ENCODE measurements at places on chromosomes 4 and X.
A peak's percentile ranks its signal among the peaks of the same experiment; 100 is the strongest.

- H3K4me3 ChIP-seq: no peak overlapping the region
- peaks cover 8% of the 10 kb centered on the region for H3K4me1 ChIP-seq
- no peak overlapping the region for H3K27ac ChIP-seq
- no peaks in the 10 kb centered on the region for H3K36me3 ChIP-seq
- DNase-seq: no peak
- H3K27me3 ChIP-seq: no peaks in the 10 kb centered on the region
These were observed 33.9 kb upstream of the SLC9A7 start for GRCh38 chrX:46792810-46793188.

GRCh38 chr4:79198951-79199587 is 126.8 kb downstream of the NAA11 start:
- no peaks in the 10 kb centered on the region for H3K4me1 ChIP-seq
- no peak overlapping the region for H3K27ac ChIP-seq
- no peaks in the 10 kb centered on the region for H3K36me3 ChIP-seq
- H3K4me3 ChIP-seq: no peak overlapping the region

GRCh38 chr4:93827272-93827947 is 1.1 kb upstream of the ATOH1 start:
- no peaks in the 10 kb centered on the region for H3K36me3 ChIP-seq
- no peaks in the 10 kb centered on the region for H3K4me1 ChIP-seq
- DNase-seq: no peak
- H3K27me3 ChIP-seq: peaks cover 11% of the 10 kb centered on the region
- H3K27ac ChIP-seq: no peak overlapping the region

DNA sequence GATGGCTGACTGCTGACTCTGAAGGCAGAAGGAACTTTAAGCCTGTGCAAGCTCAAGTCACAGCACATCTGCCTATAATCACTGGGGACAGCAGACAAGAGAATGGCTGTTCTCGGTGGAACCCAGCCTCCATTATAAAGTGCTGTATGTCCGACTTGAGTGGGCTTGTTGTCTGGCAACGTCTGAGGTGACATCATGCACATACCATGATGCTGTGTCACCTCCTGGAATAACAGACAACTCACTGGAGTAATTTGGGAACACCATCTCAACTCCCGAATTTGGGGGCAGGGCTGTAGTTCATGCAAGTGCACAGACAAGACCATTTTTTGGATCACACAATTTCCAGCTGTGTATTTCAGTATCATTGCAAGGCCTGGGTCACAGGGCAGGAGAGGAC is 59.8 kb upstream of the GPM6B start:
- no peaks in the 10 kb centered on the region for H3K36me3 ChIP-seq
- no peak overlapping the region for H3K27ac ChIP-seq
- no peaks in the 10 kb centered on the region for H3K27me3 ChIP-seq
- no peak overlapping the region for H3K4me3 ChIP-seq
- DNase-seq: no peak

DNA sequence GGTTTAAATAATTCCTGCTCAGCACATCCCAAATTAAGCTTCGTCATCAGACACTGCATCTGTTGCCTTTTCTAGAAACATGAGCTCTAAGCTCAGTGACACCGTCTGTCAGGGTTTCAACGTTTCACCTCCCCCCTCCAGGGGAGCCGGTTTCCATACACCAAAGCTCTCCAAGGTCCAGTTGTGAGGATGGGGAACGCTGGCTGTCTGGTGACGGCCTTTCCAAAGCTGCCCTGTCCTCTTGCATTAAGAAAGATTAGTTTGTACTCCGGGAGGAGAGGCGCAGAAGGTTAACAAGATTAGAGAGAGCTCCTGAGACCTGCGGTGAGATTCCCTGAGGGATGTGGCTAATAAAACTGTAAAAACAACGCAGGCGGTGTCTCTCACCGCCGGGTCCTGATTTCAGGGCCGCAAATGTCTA is 43.2 kb downstream of the ASMT start:
- H3K27me3 ChIP-seq: no peaks in the 10 kb centered on the region
- H3K36me3 ChIP-seq: peaks cover 8% of the 10 kb centered on the region
- DNase-seq: peak; percentile 48
- H3K27ac ChIP-seq: peak overlapping the region; percentile 82
- peaks cover 45% of the 10 kb centered on the region for H3K4me1 ChIP-seq

DNA sequence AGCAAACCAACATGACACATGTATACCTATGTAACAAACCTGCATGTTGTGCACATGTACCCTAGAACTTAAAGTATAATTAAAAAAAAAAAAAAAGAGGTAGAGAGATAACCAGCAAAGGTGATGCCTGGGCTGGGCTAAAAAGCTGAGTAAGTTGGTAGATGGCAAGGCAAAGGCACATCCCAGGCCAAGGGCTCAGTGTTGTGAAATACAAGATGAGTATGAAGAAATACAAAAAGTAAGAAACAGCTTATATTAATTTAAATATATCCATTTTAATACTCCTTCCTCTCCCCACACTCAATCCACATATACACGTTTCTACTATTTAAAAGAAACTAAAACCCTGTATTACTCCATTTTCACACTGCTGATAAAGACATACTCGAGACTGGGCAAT is 25.8 kb downstream of the TEC start:
- DNase-seq: no peak
- no peaks in the 10 kb centered on the region for H3K36me3 ChIP-seq
- H3K27ac ChIP-seq: no peak overlapping the region
- H3K4me1 ChIP-seq: no peaks in the 10 kb centered on the region

DNA sequence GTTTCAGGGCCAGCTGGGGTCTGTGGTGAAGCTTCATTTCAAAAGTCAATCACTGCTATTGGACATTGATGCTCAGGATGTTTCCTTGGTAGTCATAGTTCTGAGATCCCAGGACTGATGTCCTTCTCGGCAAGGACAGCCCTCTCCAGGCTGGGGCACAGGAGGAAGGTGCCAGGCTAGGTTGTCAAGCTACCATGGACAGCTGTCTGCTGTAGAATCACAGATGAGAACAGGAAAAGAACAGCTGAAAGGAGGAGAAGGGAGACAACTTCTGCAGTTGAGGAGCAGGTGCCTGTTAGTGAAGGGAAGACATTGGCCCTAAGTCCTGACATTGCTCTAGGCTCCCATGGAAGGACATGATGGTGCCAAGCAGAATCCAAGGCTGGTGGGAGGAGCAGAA is 58.0 kb downstream of the XAGE2 start:
- no peaks in the 10 kb centered on the region for H3K4me1 ChIP-seq
- no peak overlapping the region for H3K4me3 ChIP-seq
- no peak overlapping the region for H3K27ac ChIP-seq
- no peaks in the 10 kb centered on the region for H3K36me3 ChIP-seq

GRCh38 chr4:98374643-98375042 is 113.5 kb downstream of the RAP1GDS1 start:
- no peak for DNase-seq
- no peaks in the 10 kb centered on the region for H3K27me3 ChIP-seq
- H3K4me3 ChIP-seq: no peak overlapping the region
- no peaks in the 10 kb centered on the region for H3K4me1 ChIP-seq
- H3K36me3 ChIP-seq: peaks cover 1% of the 10 kb centered on the region

- no peak overlapping the region for H3K4me3 ChIP-seq
- no peaks in the 10 kb centered on the region for H3K27me3 ChIP-seq
- no peak overlapping the region for H3K27ac ChIP-seq
- H3K4me1 ChIP-seq: no peaks in the 10 kb centered on the region
- peaks cover 36% of the 10 kb centered on the region for H3K36me3 ChIP-seq
- DNase-seq: no peak
These were observed 63.3 kb downstream of the SEL1L3 start for GRCh38 chr4:25799522-25799921.

Data from CD4-positive, alpha-beta memory T cell (primary cell).